ENCODE measurements at places on chromosomes 7 and 10. TPM values are rescaled to one million over a fixed set of nuclear protein-coding genes. Genes with fewer than 3 reads are reported as not detected.

DNA sequence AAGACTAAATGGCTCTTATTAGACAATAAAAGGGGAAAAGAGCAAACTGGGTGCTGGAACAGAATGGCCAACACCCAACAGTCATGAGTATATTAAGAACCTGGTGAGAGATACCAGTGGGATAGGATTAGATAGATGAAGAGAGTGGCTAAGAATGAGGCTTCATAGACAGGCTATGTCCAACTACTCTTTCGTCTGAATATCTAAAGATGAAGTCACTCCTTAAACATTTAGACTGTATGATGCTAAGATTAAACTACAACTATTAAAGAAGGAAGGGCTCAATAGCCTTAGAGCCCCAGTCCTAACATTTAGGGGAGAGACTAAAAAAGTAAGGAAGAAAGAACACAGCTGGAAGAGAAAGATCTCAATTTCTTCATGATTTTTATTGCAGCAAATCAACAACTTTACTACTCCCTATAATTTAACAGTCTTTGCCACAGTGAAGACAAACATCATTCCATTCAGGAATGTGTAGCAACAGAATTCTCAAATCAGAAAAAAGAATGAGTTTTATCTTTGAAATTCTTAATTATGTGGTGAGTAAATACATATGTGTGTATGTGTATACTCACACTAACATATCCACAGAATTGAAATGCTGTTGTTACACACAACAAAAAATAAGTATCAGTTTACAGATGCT lies 45.6 kb downstream of the CACNA2D1 start:
- DNase-seq = no peak

ABCA13 gene
- polyA plus RNA-seq = 0.04 TPM

DNA sequence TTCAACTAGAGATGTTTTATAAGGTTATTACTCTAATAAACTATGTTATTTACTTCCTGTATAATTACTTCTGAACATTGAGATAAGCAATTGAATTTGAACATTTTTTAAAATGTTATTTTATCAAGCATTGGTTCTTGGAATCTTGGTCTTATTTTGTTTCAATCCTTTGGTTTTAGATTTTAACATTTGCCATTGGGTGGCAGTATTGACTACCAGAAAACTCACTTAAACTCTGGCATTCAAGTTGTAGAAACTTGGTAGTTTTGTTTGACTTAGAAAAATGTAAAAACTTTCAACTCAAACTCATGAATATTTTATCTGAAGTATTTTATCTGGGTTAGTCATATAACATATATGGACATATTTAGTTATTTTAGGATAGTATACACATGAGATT lies 48.1 kb downstream of the ATRNL1 start:
- no peak for DNase-seq

- DNase-seq = no peak
Observed at GRCh38 chr10:107618504-107618994, 454.0 kb upstream of the SORCS1 start.

GIMAP1 gene
- not detected for polyA plus RNA-seq

DNA sequence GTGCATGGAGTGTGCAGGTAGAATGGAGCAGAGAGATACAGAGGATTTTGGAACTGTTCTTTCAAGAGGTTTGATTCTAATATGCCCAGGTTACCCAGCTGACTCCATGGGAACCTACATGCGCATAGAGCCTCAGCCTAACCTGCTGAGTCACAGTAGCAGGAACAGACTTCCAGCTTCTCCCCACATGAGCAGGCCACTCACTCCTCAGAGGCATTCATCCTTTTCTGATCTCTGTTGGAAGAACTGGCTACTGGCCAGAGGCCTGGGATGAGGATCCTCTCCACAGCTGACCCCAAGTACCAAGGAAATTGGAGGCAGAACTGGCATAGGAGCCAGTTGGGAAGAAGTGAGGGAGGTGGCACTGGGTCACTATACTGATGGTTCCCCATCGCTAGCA lies 17.9 kb upstream of the CCSER2 start:
- no peak for DNase-seq

GRCh38 chr10:86329093-86329710 lies 37.4 kb downstream of the GRID1 start:
- no peak for DNase-seq

DNA sequence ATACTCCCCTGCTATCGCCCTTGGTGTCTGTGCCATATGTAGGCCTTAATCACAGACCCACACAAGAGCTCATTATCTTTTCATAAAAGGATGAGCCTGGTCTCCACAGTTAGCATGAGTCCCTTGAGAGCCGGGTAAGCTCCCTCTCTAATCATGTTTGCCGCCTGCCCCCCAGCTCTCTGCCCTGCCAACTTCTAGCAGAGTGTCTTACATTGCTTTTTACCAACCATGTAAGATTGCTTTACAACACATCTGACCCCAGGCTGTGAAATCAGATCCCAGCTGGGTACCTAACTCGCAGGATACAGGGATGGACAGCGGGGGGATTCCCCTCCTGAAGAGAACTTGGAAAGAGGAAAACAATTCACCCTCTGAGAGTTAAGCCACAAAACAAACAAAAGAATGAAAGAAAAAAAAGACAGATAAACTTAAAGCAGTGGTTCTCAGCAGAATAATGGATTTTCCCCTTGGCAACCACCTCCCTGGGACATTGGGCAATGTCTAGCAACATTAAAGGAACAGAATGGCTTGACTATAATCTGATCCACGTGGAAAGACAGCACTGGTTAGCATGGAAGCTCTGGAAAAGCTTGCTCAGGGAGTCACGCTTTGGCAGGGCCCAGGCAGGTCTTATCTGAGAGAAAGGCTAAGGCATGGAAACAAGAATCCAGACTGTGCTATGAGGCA lies 39.4 kb upstream of the ATOH7 start:
- DNase-seq = no peak

DNA sequence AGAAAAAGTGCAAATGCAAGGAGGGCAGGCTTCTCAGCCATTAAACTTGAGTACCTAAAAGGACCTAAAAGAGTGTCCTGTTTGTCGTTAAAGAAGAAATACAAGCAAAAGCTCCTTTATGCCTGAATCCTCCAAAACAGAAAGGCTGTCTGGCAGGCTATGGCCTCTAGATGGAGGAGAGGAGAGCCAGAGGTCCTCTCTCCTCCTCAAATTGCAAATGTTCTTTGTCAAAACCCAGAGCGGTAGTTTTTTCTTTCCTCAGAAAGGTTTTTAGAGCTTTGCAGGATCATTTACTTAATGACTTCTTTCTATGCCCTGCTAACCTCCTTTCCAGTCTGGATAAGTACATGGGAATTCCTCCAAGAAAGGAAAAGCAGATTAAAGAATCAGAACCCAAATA lies 1.9 kb upstream of the SORCS1 start:
- DNase-seq = no peak

MMP21 gene
- polyA plus RNA-seq = 0.07 TPM

PDCD4 gene
- polyA plus RNA-seq = 66.0 TPM

GRCh38 chr7:18437101-18437500 lies 58.4 kb upstream of the HDAC9 start:
- peak; percentile 41 for DNase-seq

- no peak for DNase-seq
Observed at GRCh38 chr7:51354434-51354833, 37.8 kb upstream of the COBL start.

GRCh38 chr10:78605800-78606350 lies 462.9 kb upstream of the ZMIZ1 start:
- DNase-seq = no peak

GRCh38 chr10:74233281-74233680 lies 82.3 kb downstream of the ADK start:
- no peak for DNase-seq

GRCh38 chr10:38050212-38050611 lies 39.7 kb downstream of the ZNF33A start:
- DNase-seq = no peak

GRCh38 chr10:124474514-124475070 lies 13.0 kb downstream of the LHPP start:
- DNase-seq = no peak

- no peak for DNase-seq
Observed at GRCh38 chr10:69842882-69843281, 41.2 kb downstream of the COL13A1 start.

OPN1SW gene
- polyA plus RNA-seq = not detected

GRCh38 chr7:66662646-66663264 lies 34.1 kb downstream of the KCTD7 start:
- DNase-seq = no peak

DNA sequence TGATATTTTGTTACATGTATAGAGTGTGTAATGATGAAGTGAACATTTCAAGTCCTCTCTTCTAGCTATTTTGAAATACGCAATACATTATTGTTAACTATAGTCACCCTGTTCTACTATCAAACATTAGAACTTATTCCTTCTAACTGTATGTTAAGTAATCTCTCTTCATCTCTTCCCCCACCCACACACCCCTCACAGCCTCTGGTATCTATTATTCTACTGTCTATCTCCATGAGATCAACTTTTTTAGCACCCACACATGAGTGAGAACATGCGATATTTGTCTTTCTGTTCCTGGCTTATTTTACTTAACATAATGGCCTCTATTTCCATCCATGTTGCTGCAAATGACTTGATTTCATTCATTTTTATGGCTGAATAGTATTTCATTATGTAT lies 57.7 kb upstream of the EGR2 start:
- DNase-seq = no peak

DNA sequence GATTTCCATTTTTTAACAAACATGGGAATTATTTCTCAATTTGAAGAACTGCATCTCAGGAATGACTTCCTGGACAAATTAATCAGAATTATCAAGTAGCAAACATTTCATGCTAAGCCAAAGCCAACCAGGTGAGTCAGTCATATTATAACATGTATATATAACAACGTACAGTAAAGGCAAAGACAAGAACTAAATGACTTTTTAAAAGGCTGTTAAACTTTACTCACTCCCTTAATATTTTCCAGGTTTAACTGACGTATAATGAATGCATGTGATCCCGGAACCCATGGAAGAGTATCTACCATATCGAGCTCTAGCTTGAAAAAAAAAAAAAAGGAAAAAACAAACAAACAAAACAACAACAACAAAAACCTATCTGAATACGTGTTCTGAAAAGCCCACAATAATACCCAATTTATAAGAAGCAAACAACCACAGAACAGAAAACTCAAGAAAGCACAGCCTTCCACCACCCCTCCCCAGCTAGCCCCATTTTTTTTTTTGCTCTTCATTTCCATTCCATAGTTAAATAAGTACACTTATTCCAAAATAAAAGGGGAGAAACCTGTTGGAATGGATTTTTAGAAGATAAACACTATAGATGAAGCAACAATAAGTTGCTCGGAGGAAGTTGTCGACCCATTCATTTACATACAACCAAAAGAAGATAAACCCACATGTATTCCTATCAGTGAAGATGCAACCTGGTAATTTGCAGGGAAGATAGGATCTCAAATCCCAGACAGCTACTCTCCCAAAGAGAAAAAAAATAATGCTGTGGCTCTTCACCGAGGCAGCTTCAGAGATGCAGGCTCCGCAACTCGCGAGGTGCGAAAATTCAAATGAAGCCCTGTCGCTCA lies 537 bp downstream of the NAPEPLD start:
- no peak for DNase-seq
